ENCODE measurements at places on chromosomes 1 and 21. TPM values are rescaled to one million over a fixed set of nuclear protein-coding genes. Genes with fewer than 3 reads are reported as not detected.

Gene TFB2M
- total RNA-seq: 49.3 TPM

Gene FTCD
- total RNA-seq: not detected

Gene NAXE
- 229 TPM for total RNA-seq

Gene OR2L2
- not detected for total RNA-seq

Gene TSPAN1
- total RNA-seq: not detected

Gene TRAF5
- 12.9 TPM for total RNA-seq

Gene PADI2
- total RNA-seq: 2.4 TPM

Gene CA14
- total RNA-seq: 54.4 TPM

Gene ROR1
- total RNA-seq: 2.8 TPM

Gene NR5A2
- 2.2 TPM for total RNA-seq

Gene DNALI1
- not detected for total RNA-seq

Gene G0S2
- total RNA-seq: 0.18 TPM

Gene KLHDC9
- total RNA-seq: not detected

Gene OPRD1
- not detected for total RNA-seq

Data from SK-MEL-5 (cell line).